ENCODE measurements at places on chromosomes 1 and 21.

DNA sequence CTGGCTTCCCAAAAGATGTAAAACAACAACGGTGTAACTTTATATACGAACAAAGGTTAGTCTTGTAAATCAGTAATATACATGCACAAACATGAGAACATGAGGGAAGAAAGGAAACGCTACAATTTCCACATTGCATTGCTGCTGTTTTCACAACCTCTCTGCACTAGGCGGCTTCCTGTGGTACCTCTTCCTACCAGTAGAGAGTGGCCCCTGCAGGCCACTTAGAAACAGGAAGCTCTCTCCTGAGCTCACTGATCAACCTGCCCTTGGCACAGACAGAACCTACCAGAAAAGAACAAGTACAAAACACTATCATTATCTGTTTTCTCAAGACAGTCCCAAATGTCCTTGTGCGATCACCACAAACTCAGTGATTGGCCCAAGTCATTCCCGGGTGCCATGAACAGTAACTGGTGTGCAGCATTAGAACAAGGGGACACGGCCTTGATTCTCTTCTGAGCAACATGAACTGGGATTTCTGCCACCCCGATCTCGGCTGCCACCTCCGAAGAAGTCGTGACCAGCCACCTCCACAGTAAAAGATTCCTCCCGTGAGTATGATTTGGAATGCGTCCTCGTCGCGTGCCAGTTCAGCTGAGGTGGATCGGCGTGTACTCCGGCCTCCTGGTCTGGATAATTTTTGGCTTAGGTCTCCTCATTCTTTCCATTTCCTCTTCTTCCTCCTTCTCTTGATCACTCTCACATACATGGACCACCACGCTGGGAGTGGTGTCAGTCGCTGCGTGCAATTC lies 5.7 kb upstream of the KCNE1 start:
- DNase-seq = no peak

DNA sequence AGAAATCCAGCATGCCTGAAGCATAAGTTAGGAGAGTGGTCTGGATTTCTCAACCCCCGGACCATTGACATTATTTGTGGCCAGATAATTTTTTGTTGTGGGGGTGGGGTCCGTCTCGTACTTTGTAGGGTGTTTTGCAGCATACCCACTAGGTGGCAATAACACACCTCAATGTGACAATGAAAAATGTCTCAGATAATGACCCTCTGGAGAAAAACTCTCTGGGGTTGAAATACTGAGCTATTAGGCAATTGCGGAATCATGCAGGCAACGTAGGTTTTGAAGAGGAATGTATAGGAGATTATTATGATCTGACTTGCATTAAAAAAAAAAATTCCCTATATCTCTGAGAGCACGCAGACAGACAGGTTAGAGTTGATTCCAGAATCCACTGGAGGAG lies 25.3 kb upstream of the RRP15 start:
- no peak for DNase-seq

DNA sequence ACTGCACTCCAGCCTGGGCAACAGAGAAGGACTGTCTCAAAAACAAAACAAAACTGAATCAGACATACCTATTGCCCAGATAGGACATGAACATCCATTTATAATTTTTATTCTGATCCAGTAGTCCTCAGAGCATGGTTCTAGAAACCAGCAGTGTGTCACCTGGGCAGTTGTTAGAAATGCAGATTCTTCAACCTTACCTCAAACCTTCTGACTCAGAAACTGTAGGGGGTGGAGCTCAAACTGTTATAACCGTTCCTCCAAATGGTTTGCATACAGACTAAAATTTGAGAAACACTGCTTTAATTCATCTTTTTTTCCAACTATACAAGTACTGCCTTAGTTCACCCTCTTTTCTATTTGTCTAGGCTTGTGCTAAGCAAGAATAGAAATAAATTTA lies 6.0 kb downstream of the NASP start:
- no peak for DNase-seq

- no peak for DNase-seq
Measured at GRCh38 chr1:89287181-89288050, 14.8 kb upstream of the GBP5 start.

GRCh38 chr1:206464456-206464964 lies 5.8 kb upstream of the IKBKE start:
- DNase-seq = no peak

GRCh38 chr1:108829498-108829916 lies 27.4 kb downstream of the AKNAD1 start:
- peak; percentile 14 for DNase-seq

GRCh38 chr1:24349891-24350290 lies 30.7 kb downstream of the GRHL3 start:
- DNase-seq = no peak

DNA sequence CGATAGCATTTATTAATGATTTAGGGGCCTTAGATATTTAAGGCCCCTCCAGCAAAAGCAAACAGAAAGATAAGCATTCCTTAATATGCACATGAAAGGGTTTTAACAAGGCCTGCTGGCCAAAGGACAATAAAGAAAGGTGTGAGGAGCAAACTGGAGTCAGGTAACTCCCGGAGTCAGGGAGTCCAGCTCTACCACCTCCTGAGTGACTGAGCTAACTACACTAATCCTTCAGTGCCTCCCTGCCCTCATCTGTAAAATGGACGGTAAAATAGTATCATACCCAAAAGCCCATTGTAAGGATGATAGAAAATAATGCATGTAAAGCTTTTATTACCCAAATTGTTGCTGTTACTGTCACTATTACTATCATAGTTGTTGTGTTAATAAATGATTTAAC lies 161.7 kb downstream of the SIPA1L2 start:
- DNase-seq = no peak

DNA sequence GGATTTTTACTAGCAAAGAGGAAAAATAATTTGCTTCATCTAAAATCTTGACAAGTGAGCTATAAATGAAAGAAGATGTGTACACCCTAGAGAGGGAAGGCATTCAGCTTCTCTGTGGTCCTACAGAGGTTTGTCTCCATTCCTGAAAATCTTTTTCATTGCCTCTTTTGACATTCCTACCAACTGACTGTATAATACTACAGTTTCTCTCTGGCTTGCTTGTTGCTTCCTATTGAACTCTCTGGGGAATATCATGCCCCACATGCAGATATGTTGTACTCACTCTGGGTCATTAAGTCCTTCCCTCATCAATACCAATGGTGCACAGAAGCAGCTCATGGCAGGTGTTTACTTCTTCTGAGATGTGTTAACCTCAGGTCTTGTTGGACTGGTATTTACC lies 371.2 kb upstream of the PLXNA2 start:
- DNase-seq = no peak

GRCh38 chr1:165454091-165454610 lies 9.2 kb upstream of the RXRG start:
- DNase-seq = no peak

DNA sequence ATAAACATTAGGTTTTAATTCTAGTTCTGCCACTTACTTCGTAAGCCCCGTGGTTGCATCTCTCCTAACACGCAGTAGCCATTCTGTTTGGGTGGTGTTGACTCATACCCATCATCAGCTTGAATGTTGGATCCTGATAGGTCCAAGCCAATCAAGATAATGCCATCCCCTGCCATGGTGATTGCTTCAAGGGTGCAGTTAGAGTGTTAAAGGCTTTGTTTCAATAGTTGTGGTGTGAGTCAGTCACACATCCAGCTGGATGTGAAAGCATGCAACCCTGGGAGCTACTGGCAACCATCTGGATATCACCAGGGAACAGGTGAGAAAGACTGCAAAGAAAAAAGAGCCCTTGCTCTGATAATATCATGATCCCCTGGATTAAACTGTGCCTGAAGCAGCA lies 69.1 kb downstream of the OMA1 start:
- no peak for DNase-seq

DNA sequence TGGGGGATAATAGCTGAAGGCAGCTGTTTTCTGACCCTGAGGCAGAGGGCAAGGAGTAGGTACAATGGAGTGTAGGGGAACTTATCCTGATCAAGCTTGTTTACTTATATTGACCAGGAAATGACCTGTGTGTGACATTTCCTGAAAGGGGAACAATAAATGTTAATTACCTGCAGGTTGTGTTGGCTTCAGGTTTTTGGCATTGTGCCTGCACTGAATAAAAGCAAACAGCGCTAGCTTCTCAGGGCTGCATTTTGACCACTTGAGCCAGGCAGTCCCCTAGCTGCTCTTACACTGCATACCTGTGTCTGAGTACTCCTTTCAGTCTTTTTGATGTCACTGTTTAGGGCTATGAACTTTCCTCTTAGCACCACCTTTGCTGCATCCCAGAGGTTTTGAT lies 40.6 kb downstream of the DRAM2 start:
- DNase-seq = no peak

- DNase-seq = peak; percentile 17
Measured at GRCh38 chr1:205326812-205327466, 5.4 kb upstream of the NUAK2 start.

GRCh38 chr1:101964708-101965107 lies 32.0 kb downstream of the OLFM3 start:
- DNase-seq = peak; percentile 80

DNA sequence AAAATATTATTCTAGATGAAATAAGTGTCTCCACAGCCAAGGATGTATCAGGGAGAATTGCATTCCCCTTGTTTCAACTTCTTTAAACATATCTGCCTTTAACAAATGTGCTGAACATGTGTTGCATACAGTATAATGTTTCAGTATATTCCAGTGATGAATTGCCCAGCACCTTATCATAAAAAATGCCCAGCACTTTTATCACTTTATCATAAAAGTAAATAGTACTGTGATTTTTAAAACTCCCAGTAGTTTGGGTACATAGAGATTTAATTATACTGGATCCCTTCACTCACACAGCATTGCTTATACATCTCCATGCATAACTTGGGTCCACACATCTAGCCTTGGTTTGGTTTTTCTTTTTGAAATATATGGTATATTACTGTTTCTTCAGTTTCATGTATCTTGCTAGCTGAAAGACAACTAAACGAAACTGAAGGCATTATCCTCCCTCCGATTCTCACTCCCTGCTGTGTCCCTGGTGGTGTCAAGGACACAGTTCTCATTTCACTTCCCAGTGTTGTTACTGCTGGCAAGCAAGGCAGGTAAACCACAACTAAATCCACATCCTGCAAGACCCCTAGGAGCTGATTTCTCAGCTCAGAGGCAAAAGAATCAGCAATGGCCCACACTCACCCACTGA lies 118.2 kb upstream of the SLC44A3 start:
- DNase-seq = no peak

- no peak for DNase-seq
Measured at GRCh38 chr1:165036403-165036802, 320.1 kb downstream of the LMX1A start.

GRCh38 chr21:45177039-45177438 lies 102.7 kb downstream of the ADARB1 start:
- DNase-seq = no peak

DNA sequence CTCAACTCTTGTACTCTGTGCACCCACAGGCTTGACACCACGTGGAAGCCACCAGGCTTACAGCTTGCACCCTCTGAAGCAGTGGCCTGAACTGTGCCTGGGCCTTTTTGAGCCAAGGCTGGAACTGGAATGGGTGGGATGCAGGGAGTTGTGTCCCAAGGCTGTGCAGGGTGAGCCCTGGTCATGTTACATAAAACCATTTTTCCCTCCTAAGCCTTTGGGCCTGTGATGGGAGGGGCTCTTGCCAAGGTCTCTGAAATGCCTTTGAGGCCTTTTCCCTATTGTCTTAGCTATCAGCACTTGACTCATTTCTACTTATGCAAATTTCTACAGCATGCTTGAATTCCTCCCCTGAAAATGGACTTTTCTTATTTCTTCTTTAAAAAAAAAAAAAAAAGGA lies 14.1 kb downstream of the VN1R5 start:
- no peak for DNase-seq

DNA sequence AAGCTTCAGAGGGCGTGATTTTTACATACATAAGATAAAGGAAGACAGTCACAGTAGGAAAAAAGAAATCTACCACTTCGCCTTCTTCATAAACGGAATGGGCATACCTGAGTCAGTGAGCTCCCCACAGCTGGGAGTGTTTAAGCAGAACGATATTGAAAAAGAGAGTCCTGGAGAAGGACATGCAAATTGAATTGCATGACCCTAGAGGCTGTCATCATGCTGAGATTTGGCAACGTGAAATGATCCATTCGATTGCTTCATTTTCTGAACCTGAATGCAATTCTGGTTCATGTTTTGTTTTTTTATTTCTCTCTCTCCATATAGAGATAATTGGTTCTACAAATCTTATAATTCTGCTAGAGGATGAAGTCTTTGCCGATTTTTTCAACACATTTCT lies 3.7 kb downstream of the RGSL1 start:
- no peak for DNase-seq

- no peak for DNase-seq
Measured at GRCh38 chr21:45158491-45159423, 84.4 kb downstream of the ADARB1 start.

GRCh38 chr1:115813727-115814126 lies 27.2 kb downstream of the NHLH2 start:
- no peak for DNase-seq

DNA sequence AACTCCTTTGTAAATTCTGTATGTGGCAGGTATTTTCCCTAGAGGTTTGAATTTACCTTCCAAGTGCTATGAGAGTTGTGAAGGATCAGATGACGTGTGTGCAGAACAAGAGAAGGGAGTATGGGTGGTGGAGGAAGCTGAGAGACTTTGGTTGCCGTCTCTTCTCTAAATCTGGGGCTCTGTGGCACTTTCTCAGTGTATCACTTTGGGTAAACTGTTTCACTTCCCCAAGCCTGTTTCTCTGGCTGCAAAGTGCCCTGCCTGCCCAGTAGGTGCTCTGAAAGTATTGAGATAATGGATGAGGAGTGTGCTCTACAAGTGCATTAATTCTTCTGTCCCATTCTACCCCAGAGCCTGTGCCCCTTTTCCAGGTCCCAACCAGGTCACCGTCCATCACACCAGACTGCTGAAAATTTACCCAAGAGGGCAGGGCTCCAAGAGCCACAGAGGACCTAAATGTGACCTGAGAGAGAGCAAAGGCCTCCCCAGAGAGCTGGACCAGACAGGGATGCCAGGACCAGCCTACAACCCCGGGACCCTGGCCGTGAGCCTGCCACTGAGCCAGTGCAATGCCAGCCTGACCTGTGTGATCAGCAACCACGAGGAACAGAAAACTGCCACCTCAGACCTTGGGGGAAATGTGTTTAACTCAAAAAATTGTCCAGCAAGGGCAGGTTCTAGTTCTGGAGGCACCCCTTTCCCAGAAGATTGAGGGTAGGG lies 131.6 kb upstream of the ETV3 start:
- no peak for DNase-seq

GRCh38 chr21:36719614-36720013 lies 20.7 kb downstream of the SIM2 start:
- no peak for DNase-seq

DNA sequence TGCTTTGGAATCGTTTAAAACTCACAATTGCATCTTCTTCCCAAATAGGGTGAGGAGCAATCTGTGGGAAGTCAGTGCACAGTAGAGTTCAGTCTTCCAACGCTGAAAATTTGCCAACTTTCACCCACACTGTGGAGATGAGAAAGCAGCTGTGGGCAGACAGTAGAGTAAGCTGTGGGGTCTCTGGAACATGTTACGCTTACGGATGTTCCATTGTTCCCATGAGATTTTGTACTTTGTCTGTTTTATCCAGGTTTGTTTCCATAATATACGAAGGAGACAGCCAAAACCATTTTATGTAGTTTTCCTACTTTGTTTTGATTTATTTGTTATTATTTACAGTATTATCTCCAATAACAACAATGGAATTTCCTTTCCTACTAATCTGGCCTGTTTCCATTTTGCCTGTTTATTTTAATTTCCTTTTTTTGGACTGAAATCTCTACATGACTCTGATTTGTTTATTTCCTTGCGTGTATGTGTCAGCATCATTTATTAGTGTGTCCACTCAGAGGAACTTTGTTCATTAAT lies 65.1 kb upstream of the RGL1 start:
- DNase-seq = no peak
